ENCODE measurements at places on chromosomes 12 and 14.

DNA sequence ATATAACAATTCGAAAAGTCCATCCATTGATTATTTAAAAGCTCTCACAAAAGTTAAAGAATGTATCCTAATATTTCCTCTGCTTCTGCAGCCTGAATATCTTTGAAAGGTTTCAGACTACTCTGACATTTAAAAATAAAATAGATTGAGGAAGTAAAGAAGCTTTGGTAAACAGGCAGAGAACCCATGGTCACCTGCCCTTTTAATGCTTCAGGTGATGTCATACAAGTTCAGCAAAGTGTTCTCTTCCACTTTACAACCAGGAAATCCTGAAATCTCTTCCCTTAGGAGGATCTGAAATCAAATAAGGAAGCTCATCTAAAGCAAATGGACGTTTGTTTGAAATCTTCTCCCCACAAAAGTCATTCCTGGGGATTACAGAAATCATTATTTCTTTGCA lies 322.4 kb downstream of the PDZRN4 start:
- DNase-seq, result no peak

- no peak for DNase-seq
Measured at GRCh38 chr12:4213471-4213870, 60.1 kb upstream of the CCND2 start.

DNA sequence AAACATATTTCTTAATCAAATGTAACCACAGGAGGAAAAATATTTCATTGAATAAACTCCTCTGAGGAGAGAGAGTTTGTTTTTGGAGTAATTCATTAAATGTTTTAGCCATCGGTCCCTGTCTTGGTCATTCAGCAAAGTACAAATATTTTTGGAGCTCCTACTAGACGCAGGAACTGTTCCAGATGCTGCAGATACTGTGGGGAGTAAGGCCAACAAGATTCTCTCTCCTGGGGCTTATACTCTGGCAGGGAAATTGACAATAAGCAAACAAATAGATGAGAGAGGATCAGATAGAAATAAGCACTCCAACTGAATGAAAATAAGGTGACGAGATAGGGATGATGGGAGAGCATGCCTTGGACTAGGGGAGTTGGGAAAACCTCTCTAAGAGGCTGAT lies 264.1 kb downstream of the TTC8 start:
- DNase-seq, result no peak

DNA sequence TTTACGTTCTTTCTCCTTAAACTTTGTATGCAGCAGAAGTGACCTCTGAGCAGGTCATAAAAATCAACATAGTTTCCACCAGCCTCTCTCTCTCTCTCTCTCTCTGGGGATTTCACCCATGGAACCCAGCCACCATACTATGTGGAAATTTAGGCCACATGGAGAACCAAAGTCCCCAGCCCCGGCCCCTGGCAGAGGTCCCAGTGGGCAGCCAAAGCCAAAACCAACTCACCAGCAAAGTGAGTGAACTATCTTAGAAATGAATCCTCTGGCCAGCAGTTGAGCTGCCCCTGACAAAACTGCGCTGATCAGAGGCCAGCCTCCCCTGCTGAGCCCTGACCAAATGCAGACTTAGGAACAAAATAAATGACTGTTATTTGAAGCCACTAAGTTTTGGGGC lies 9.2 kb downstream of the DUSP6 start:
- DNase-seq, result no peak

DNA sequence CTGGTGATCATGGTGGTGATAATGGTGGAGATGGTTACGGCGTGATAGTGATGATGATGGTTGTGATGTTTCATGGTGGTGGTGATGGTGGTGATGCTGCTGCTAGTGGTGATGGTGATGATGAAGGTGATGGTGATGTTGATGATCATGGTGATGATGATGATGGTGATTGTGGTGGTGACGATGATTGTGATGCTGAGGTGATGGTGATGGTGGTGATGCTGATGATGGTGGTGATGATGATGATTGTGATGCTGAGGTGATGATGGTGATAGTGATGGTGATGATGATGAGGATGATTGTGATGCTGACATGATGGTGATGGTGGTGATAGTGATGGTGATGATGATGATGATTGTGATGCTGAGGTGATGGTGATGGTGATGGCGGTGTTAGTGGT lies 113.2 kb upstream of the EVL start:
- no peak for DNase-seq

DNA sequence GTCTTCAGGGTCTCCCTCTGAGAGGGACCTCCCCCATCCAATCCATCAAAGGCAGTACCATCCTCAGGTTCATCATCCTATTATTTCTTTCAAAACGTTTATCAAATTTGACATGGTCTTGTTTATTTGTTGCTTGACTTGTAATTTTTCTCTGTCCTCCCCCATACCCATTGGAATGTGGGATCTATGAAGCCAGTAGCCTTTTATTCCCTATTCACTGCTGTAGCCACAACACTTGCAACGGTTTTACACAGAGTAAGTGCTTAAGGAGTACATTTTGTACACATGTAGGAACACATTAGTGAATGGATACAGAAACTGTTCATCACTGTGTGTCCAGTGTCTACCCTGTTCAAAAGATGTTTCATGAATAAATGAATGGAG lies 41.5 kb downstream of the IGF1 start:
- no peak for DNase-seq

GRCh38 chr12:19074700-19075099 lies 54.8 kb upstream of the PLEKHA5 start:
- DNase-seq, result no peak
